ENCODE measurements at places on chromosomes 16 and 17. TPM values are rescaled to one million over a fixed set of nuclear protein-coding genes. Genes with fewer than 3 reads are reported as not detected.
A peak's percentile ranks its signal among the peaks of the same experiment; 100 is the strongest.

The CCL4 gene
- 1.2 TPM for polyA plus RNA-seq

The FOXC2 gene
- not detected for polyA plus RNA-seq

The ZNF594 gene
- polyA plus RNA-seq = 0.57 TPM

The SGSH gene
- 58.6 TPM for polyA plus RNA-seq

The NME2 gene
- 277 TPM for polyA plus RNA-seq

The NTN1 gene
- polyA plus RNA-seq = 0.02 TPM

The SHPK gene
- polyA plus RNA-seq = 6.0 TPM

DNA sequence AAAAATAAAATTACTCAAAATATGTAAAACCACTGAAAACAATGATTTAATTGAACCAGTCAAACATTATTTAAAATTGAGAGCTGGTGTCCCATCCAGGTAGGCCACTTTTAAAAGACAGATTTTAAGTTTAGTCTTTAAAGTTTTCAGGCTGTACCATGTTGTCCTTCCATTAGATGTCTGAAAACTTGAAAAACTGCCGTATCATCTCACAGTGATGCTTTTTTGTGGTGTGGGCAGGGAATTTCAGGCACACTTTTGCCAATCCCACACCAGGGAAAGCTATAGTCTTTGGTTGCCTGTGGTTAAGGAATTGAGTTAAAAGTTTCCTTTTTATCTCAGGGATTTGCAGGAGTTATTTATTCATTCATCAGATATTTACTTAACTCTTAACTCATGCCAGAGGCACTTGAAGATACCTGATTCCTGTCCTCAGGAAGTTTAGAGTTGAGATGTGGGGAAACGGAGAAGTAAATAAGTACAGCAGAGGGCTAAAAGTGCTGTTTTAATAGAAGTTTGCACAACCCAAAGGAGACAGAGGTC lies 3.2 kb downstream of the SNTB2 start:
- H3K27me3 ChIP-seq = no peaks in the 10 kb centered on the region
- H3K4me3 ChIP-seq = no peak overlapping the region
- no peak for DNase-seq
- H3K4me1 ChIP-seq = peaks cover 56% of the 10 kb centered on the region
- H3K27ac ChIP-seq = no peak overlapping the region
- no peaks in the 10 kb centered on the region for H3K36me3 ChIP-seq

DNA sequence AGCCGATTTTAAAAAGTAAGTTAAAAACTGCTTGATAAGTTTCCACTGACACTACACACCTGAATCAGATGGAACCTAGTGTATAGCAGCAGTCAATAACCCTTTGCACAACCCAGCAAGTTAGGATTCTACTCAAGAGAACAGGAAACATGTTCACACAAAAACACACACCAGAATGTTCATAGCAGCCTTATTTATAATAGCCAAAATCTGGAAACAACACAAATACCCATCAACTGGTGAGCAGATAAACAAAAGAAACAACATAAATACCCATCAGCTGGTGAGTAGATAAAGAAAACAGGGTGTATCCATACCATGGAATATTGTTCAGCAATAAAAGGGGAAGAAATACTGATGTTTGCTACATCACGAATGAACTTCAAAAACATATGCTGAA lies 2.7 kb upstream of the CDH11 start:
- H3K4me1 ChIP-seq = no peaks in the 10 kb centered on the region
- no peak overlapping the region for H3K27ac ChIP-seq
- no peaks in the 10 kb centered on the region for H3K27me3 ChIP-seq
- H3K36me3 ChIP-seq = no peaks in the 10 kb centered on the region
- no peak overlapping the region for H3K4me3 ChIP-seq

DNA sequence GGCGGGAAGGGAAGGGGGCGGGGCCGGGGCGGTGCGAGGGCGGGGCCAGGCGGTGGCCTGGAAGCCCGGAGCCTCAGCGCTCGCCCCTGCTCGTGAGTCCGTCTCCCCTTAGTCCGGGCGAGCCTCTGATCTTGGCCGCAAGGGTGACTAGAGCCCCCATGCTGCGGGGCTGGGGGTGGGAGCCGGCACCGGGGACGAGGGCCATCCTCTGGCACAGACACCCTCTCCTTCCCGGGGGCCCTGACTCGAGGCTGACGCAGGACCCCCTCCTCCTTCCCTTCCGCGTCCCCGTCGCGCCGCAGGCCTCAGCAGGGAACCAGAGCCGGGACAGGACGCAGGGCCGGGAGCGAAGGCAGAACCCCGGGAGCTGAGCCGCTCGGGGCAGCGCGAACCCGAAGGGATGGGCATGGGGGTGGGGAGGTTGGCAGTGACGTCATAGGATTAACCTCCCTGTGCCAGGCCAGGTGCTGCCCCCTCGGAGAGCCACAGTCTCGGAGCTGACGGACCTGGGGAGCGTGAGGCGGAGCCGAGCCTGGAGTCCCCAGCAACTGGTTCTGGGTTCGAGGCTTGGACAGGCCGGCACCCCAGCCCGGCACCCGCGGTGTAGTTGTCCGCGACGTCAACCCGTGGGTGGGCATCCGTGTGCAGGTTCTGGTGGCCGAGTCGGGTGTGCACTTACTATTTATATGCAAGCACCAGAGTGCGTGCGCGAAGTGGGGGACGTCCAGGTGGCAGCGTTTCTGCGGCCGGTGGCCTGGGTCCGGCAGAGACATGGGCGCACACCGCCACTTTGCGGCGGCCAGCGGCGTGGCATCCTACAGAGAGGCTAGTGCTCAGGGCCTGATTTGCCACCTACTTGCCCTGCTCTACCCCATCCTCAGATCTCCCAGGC lies 503 bp upstream of the PLCD3 start:
- H3K27me3 ChIP-seq = no peaks in the 10 kb centered on the region
- peak overlapping the region; percentile 65 for H3K4me3 ChIP-seq
- H3K27ac ChIP-seq = peak overlapping the region; percentile 92
- H3K4me1 ChIP-seq = peaks cover 25% of the 10 kb centered on the region
- peak; percentile 75 for DNase-seq

DNA sequence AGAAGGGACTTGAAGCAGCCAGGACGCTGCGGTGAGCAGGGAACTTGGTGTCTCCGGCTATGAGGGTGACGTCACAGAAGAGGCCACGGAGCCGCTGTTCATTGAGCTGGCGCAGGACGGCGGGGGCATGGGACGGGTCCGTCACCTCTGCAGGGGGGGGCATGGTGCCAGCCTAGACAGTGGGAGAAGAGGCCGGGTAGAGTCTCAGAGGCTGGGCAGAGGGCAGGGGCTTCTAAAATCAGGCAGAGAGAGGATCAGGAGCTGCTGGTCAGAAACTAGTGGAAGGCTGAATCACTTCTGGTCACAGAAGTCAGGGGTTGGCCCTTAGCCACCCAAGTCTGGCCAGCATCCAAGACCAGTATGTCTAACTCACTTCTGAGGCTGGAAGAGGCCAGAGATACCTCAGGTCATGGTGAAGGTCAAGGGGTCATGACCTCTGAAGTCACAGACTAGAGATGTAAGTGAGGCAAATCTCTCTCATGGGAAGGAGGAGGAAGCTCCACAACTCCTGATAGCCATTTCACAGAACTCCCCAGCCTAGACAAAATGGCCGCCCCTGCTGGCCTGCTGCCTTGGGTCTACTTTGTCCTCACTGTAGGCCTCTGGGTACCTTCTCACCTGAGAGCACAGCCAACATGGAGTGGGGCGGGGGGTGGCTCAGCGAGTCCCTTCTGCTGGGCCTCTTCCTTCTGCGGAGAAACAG lies 12.6 kb downstream of the ZBTB4 start:
- peaks cover 8% of the 10 kb centered on the region for H3K4me1 ChIP-seq
- no peak overlapping the region for H3K4me3 ChIP-seq
- DNase-seq = no peak
- H3K27me3 ChIP-seq = no peaks in the 10 kb centered on the region
- no peak overlapping the region for H3K27ac ChIP-seq
- peaks cover 6% of the 10 kb centered on the region for H3K36me3 ChIP-seq

- H3K27me3 ChIP-seq = no peaks in the 10 kb centered on the region
- DNase-seq = no peak
- H3K4me1 ChIP-seq = no peaks in the 10 kb centered on the region
- no peak overlapping the region for H3K4me3 ChIP-seq
- H3K36me3 ChIP-seq = no peaks in the 10 kb centered on the region
- H3K27ac ChIP-seq = no peak overlapping the region
These were observed 10.3 kb downstream of the CENPV start for GRCh38 chr17:16342979-16343378.

- DNase-seq = no peak
- no peaks in the 10 kb centered on the region for H3K27me3 ChIP-seq
- no peak overlapping the region for H3K4me3 ChIP-seq
- no peaks in the 10 kb centered on the region for H3K4me1 ChIP-seq
- no peak overlapping the region for H3K27ac ChIP-seq
These were observed 19.1 kb downstream of the ABCC3 start for GRCh38 chr17:50653738-50654137.

GRCh38 chr16:81779536-81780320 lies 637 bp downstream of the PLCG2 start:
- no peak overlapping the region for H3K27ac ChIP-seq
- peak overlapping the region; percentile 3 for H3K4me3 ChIP-seq
- DNase-seq = peak; percentile 2
- peaks cover 7% of the 10 kb centered on the region for H3K4me1 ChIP-seq
- H3K36me3 ChIP-seq = no peaks in the 10 kb centered on the region

DNA sequence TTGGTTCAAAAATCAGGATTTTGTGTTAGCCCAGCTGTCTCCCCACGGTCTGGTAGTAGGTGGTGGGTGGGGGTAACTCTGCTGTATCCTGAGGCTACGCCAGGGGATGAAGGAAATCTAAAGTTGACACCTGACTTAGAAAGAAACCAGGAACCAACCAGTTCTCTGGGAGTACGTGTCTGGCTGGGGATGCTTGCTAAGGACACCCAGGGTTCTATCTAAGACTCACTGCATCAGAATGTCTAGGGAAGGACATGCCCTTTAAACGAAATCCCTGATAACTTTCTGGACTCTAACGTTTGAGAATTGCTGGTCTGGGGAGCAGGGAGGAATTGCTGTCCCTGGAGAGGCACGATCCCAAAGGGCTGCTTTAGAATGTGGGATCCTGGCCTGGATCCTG lies 39.2 kb upstream of the CES5A start:
- H3K4me1 ChIP-seq = no peaks in the 10 kb centered on the region
- H3K36me3 ChIP-seq = no peaks in the 10 kb centered on the region
- no peak for DNase-seq
- no peaks in the 10 kb centered on the region for H3K27me3 ChIP-seq
- no peak overlapping the region for H3K4me3 ChIP-seq
- H3K27ac ChIP-seq = no peak overlapping the region

DNA sequence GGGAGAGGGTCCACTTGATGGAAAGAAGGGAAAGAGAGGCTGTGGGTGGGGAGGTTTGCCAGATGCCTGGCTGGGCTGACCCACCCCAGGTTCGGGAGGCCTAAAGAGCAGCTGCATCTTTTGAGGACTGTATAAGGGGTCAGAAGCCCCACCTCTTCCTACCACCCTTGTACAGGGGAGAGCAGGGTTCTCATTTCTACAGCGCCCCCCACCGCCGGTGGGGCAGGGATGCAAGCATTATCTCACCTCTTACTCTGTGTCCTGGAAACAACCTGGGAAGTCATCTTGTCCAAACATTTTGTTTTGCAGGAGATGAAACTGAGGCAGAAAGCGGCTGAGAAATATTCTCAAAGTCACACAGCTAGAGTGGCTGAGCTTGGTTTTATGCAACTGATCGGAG lies 22.5 kb upstream of the CCDC182 start:
- H3K4me3 ChIP-seq = no peak overlapping the region
- no peaks in the 10 kb centered on the region for H3K27me3 ChIP-seq
- no peak overlapping the region for H3K27ac ChIP-seq
- no peaks in the 10 kb centered on the region for H3K36me3 ChIP-seq
- H3K4me1 ChIP-seq = no peaks in the 10 kb centered on the region

DNA sequence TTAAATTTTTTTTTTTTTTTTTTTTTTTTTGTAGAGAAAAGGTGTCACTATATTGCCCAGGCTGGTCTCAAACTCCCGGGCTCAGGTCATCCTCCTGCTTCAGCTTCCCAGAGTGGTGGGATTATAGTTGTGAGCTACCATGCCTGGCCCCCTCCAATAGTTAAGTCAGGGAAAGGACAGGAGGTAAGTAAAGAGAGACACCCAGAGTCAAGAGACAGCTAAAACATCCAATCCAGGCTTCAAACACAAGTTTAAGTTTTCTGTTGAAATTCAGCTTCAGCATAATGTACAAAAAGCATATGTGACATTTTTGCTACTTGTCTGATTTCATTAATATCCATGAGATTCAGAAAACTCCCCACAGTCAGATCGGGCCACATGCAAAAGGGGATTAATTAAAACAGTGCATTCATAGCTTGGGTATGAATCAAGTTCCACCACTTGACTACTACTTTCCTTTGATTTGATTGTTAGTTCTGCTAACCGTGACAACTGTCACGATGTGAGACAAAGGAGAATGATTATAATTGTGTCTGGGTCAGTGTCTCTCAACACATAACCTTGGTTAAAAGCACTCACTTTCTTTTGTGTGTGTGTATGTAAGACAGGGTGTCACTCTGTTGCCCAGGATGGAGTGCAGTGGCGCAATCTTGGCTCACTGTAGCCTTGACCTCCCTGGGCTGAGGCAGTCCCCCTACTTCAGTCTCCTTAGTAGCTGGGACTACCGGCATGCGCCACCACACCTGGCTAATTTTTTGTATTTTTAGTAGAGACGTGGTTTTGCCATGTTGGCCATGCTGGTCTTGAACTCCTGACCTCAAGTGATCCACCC lies 184.9 kb downstream of the PARN start:
- H3K27ac ChIP-seq = no peak overlapping the region
- no peaks in the 10 kb centered on the region for H3K4me1 ChIP-seq
- H3K36me3 ChIP-seq = no peaks in the 10 kb centered on the region
- DNase-seq = no peak

GRCh38 chr16:89013692-89014402 lies 36.8 kb upstream of the CBFA2T3 start:
- no peaks in the 10 kb centered on the region for H3K4me1 ChIP-seq
- H3K36me3 ChIP-seq = no peaks in the 10 kb centered on the region
- H3K27me3 ChIP-seq = no peaks in the 10 kb centered on the region
- no peak overlapping the region for H3K27ac ChIP-seq
- DNase-seq = no peak

DNA sequence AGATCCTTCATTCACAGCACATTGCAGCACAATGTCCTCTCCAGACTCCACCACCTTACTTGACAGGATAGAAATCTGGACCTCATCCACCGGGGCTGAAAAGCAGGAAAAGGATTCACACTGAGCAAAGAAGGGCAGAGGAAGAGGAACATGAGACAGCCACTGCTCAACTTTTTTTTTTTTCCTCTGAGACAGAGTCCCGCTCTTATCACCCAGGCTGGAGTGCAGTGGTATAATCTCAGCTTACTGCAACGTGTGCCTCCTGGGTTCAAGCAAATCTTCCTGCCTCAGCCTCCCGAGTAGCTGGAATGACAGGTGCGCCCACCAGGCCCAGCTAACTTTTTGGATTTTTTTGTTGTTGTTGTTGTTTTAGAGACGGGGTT lies 34.4 kb downstream of the PECAM1 start:
- no peaks in the 10 kb centered on the region for H3K27me3 ChIP-seq
- no peak for DNase-seq
- no peak overlapping the region for H3K27ac ChIP-seq
- H3K4me3 ChIP-seq = no peak overlapping the region

DNA sequence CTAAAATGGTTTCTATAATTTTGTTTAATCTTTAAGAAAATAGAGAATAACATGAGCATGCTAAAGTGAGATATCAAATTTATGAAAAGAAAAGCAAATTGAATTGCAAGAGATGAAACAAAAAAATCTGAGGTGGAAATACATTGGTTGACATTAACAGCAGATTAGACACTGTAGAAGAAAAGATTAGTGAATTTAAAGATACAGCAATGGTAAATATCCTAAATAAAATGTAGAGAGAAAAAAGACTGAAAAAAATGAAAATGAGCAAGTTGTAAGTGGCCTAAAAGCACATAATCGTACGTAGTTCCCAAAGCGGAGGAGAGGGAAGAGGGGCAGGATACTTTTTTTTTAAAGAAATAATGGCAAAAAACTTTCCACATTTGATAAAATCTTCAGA lies 30.5 kb upstream of the ALDH3A2 start:
- no peak for DNase-seq
- no peak overlapping the region for H3K27ac ChIP-seq
- no peaks in the 10 kb centered on the region for H3K4me1 ChIP-seq
- no peaks in the 10 kb centered on the region for H3K27me3 ChIP-seq
- no peaks in the 10 kb centered on the region for H3K36me3 ChIP-seq

All from CD4-positive, alpha-beta memory T cell (primary cell).